CD4-positive, alpha-beta T cell treated with Interleukin-6 at 100 ng/mL for 8 hours (primary cell): ENCODE measurements at places on chromosomes 11 and 22.

GRCh38 chr11:2089536-2090165, 49.5 kb downstream of the IGF2 start:
- no peak for DNase-seq

DNA sequence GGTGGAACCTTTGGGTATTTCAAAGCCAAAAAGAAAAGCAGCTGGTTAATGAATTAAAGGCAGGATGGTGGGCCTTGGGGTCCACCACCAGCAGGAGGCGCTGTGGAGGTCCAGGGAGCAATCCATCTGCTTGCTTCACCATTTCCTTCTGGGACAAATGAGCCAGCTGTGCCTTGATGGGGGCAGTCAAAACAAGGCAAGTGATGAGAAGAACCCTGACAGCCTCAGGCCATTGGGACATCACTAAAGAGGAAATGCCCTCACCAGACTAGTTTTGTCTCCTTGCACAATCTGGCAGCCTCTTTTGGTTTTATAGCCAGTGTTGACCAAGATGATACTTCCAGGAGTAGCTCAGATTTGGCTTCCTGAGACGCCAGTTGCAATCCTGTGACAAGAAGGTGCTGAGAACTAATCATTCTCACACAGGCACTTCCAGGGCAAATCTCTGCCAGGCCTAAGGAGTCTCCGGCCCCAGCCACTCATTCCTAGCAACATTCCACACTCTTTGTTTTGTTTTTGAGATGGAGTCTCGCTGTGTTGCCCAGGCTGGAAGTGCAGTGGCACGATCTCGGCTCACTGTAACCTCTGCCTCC, 38.2 kb upstream of the WEE1 start:
- DNase-seq: peak; percentile 75

DNA sequence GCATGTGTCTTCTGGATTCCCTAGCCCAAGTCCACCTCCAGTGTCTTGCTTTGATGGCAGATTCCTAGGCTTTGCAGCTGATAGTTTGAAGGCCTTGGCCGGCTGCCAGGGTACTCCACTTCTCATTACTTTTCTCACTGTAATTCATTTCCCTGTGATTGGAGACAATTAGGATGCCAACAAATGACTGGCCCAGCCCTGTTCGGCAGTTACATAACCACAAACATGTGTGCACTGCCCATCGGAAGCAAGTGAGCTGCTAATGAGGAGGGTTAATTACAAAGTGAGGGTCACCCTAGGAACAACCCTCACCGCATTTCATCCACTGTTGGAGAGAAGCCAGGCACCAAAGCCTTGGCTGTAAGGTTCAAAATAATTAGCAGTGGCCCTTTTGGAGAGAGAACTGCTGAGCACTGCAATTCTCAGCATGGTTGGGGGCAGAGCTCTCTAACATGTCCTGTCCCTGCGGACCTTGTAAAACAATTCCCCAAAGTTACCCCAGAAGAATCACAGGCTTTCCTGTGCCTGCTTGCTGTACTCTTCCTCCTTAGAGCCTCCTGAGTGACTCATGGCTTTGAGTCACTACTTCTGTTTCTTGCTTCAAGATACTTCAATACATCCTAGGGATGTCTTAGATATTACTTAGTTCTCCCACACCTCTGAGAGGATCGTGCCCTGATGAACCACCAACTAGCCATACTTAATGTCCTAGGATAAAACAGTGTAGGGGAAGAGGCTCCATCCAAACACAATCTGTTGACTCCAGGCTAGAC, 109.7 kb upstream of the GALNT18 start:
- no peak for DNase-seq

- DNase-seq: no peak
Observed at GRCh38 chr22:27905653-27906052, 13.4 kb downstream of the PITPNB start.

DNA sequence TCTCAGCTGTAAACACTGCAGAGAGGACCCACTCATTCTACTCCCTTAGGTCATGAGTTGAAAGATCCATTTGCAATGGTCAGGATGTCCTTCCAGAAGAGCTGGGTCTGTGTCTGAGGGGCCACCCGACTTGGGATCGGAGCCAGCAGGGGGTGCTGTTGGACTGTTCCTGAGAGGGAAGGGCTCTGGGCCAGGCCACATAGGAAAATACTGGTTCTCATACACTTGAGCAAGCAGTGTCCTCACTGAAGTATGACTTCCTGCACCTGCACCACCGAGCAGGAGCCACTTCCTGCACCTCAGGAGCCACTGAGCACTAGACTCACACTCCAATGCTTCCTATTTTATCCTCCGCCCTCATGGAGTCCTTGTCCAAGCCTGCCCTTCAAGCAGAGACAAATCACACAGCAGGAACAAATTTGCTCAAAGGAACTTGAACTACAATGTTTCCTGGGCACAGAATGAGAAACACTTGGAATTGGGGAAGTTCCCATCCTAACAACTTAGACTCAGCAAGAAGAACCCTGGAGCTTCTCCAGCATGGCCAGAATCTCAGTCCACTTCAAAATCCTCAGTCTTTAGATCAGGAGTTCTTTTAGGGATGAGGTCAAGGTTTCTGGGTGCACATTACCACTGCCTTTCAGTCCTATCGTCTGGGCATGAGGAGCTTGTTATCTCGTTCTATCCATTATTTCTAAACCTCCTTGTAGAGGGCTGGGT, 36.6 kb upstream of the VPREB1 start:
- DNase-seq: peak; percentile 79
